ENCODE measurements at places on chromosomes 3 and 15. TPM values are rescaled to one million over a fixed set of nuclear protein-coding genes. Genes with fewer than 3 reads are reported as not detected.

DNA sequence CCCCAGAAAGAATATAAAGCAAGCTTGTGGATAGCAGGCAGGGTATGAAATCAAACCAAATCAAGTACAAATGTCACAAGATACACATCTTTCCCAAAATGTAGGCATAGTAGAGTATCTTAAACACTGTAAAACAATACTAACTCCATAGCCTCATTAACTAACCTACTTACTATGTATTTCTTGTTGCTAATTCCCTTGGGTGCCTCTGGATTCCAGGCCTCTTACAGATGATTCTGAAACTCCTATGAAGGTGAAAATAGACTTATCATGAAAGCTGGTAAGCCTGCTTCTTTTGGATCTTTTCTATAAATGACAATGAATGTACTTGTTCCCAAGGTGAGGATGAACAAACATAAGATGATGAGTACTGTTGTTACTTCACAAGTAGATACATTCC is 93.8 kb downstream of the FRMD5 start:
- no peak for DNase-seq

DNA sequence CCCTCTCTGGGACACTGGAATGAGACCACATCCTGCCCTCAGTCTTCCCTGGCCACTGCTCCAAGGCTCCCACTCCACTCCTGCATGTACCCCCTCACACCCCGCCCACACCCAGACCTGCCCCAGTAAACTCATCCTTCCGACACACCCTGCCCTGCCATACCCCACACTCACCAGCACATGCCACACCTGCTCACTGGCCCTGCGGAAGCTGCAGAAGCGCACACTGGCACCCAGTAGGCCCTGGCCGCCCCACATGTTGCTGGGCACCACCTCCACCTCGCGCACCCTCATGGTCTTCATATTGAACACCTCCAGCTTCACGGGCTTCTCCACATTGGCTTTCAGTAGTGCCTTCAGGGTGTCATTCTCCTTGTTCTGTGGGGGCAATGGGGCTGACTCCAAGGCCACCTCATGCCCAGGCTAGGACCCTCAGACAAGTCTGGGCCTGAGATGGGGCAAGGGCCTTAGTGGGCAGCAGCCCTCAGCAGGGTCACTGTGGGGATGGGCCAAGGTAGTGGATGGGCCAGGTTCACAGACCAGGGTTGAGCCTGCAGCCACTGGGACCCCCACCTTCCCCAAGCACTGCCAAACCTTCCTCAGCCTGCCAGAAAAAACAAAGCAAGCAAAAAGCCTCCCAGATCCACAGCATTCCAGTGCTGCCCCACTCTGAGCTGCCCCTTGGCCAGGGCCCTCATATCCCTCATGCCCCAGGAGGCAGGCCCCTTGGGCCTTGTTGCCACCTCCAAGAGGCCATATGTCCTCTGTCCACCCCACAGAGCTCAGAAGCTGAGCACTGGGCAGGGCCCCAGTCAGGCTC is 4.7 kb downstream of the GORASP1 start:
- DNase-seq: no peak

- DNase-seq: no peak
Observed at GRCh38 chr15:40317580-40317979, 5.9 kb upstream of the INAFM2 start.

DPPA2 gene
- polyA plus RNA-seq: 0.81 TPM

LRRIQ4 gene
- not detected for polyA plus RNA-seq

All from right renal pelvis (tissue), 4 donors.